ENCODE measurements at places on chromosomes 2 and 18.

- DNase-seq, result no peak
Observed at GRCh38 chr2:109247812-109248211, 118.8 kb downstream of the SH3RF3 start.

DNA sequence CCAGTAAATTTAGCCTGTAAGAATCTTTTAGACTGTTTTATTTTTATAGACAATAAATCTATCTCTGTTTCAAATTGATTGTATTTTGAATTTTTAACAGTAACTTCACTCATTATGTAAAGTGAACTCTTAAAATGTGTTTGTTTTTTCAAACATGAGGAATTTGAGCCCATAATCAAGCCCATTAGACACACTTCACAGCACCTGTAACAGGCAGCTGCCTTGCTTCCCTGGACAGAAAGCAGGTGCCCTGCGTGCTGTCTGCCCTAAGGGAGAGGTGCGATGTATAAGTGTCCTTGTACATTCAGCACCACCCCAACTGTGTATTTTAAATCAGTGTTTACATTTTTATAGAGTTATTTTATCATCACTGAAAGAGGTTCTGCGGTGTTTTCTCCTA, 186.5 kb upstream of the TPO start:
- no peak for DNase-seq

- DNase-seq, result no peak
Observed at GRCh38 chr2:234109321-234109720, 58.8 kb downstream of the SPP2 start.

DNA sequence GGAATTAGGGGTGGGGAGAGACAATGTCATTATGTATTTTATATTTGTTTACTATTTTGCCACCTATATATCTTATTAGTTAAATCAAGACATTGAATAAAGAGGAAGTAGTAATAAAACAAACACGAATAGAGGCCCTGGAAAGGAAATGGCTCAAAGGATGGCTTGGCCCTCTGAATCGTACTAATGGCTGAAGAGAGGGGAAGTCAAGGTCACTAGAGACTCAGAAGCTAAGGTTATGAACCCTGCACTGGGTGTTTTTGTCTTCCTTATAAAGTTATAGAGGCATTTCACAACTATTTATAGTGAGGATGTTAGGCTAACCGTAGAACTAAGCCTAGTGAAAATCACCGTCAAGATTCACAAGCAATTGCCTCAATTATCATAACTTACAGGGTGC, 685.9 kb downstream of the ARHGAP15 start:
- DNase-seq, result no peak

DNA sequence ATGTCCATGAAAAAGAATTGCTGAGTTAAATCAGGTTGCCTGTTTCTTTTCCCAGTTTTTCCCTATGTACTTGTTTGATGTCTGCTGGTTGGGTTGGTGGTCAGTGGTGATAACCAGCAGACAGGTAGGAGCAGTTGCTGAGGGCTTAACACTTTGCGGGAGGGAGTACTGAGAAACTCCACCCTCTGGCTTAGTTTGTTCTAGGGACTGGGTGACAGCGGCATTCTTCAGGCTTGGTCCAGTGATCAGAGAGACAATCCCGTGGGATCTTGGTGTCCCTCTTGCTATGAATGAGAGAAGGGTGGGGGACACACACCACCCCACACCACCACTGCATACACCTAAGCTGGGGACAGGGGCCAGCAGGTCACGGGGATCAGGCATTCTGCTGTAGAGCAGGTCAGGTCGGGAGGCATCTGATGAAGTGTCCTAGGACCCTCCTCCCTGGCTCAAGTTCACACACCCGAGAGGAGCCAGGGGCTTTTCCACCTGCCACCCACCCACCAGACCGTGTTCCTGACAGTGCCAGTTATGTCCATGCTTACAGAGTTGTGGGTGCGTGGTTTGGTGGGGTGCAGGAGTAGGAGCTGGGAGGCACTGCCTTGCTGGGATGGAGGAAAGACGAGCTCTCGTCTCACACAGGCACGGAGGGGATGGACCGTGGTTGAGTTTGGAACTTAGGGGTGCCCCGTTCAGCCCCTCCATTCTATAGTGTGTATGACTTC, 21.3 kb upstream of the ALLC start:
- no peak for DNase-seq

DNA sequence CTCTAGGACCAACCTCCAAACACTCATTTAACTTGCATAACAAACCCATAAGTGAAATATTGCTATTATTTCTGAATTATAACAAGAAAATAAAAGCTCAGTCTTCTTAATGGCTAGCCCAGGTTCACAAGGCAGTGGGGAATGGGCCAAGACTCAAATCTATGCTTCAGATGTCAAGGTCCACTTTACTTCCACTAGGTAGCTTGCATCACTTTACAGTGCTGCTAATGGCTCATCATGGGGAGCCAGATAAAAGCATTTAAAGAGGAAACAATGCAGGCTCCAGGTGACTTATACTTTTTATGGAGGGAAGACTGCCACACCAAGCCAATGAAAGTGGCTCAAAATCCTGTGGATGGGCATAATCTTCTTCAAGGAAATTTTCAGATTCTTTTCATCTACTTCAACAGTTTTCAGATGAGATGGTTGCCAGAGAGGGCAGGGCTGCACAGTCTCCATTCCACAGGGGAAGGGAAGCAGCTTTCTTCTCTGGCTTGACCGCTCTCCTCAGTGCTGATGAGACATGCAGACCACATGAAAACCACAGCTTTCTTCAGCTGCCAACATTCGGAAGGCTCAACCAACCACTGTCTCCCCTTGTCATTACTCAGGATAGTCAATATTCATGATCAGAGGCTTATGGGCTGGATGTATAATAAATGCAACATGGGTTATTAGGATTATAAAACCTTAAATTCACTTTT, 361.9 kb upstream of the MEX3C start:
- DNase-seq, result peak; percentile 10

- peak; percentile 92 for DNase-seq
Observed at GRCh38 chr18:49016648-49017539, 66.1 kb upstream of the SMAD7 start.

DNA sequence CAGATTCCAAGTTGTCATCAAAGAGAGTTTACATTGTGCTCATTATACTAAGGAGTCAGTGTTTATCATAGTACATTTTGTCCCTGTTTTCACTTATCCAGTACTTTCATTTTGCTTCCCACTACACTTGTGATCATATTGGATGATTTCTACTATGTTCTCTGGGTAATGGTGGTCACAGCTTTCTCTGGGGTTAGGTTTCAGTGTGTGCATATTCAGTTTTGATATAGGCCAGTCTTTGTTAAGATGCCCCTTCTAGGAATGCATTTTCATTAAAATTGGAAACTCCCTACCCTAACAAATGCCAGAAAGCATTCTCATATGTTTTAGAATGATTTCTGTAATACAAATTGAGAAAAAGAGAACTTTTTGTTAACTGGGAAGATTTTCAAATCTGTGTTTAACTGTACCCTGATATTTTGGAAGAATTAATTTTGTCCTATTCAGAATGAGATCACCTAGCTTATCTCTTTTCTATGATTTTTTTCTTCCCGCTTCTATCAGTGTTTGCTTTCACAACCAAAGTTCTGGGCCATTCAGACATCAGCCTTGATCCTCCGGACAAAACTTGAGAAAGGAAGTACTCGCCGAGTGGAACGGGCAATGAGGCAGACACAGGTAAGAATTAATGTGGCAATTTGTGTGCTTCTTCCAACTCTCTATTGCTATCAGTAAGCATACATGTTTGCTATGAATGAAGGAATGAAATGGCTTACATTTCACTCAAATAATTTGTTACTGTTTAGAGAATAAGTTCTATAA, 74.6 kb downstream of the TTC27 start:
- no peak for DNase-seq

GRCh38 chr2:63622751-63623150, 34.0 kb downstream of the MDH1 start:
- no peak for DNase-seq

GRCh38 chr18:66136039-66136438, 385.2 kb downstream of the CDH7 start:
- no peak for DNase-seq

DNA sequence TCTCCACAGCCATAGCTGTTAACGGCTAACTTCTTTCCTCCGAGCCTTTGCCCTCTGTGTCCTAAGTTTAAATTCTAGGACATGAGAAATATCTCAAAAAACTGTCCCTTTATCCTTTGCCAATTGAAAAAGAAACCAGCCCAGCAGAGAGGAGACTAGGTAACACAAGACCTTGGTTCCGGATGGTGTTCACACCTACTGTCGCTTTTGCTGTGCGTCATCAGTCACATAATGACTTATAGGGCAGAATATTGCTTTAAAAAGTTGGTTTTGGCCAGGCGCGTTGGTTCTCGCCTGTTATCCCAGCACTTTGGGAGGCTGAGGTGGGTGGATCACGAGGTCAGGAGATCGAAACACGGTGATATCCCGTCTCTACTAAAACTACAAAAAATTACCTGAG, 66.2 kb downstream of the SP3 start:
- no peak for DNase-seq

- DNase-seq, result no peak
Observed at GRCh38 chr18:57771626-57772025, 31.5 kb downstream of the ATP8B1 start.

DNA sequence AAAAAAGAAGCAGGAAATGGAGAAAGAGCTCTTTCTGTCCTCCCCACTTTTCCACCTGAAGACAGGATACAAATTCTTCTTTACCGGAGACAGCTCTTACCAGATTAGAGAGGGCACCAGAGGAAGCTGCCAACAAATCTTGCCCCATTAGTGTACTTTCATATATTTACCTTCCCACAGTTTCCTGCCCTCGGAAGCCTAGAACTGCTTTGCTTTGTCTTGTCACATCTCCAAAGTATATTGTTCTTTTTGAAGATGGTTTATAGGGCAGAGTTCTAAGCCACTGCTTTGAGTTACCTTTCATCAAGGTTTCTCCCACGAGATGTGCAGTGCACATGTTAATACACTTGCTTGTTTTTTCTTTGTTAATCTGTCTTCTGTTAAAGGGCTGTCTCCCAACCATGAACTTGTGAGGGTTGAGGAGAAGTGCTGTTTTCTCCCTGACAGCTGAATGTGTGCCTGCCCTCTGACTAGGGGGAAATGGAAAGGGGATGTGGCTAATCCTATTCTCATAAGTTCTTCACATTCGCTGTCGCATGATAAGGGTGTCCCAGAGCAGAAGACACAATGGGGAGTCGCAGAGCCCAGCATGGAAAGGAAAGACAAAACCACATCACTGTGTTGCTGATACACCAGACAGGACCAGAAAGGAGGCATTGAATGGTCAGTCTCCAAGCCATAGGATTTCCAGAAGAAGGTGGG, 24.2 kb downstream of the CENPA start:
- DNase-seq, result no peak

Measured in hepatocyte (in vitro differentiated cells).